T-helper 2 cell treated with Interferon-gamma antibody and Interleukin-4, amounts not matched to agents 5 μg/mL and 100 μg/mL, for 36 hours (primary cell): ENCODE measurements at places on chromosomes 13 and 19.

DNA sequence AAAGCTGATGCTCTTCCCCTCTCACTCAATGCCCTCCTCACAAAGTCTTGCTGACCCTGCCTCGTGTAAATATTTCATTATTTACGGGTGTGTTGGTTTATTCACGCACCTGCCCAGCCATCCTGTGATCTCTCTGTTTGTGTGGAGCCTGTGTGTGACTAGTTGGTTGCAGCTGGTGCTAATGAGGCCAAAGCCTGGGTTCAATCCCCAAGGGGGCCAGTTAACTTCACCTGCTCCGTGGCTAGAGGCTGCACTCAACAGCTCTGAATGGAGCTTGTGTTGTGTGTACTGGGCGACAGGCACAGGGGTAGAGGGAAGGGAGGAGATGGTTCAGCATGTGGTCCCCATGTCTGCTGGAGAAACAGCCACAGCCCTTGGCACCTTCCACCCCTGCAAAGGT lies 109.5 kb downstream of the DNAJC15 start:
- no peak for DNase-seq

DNA sequence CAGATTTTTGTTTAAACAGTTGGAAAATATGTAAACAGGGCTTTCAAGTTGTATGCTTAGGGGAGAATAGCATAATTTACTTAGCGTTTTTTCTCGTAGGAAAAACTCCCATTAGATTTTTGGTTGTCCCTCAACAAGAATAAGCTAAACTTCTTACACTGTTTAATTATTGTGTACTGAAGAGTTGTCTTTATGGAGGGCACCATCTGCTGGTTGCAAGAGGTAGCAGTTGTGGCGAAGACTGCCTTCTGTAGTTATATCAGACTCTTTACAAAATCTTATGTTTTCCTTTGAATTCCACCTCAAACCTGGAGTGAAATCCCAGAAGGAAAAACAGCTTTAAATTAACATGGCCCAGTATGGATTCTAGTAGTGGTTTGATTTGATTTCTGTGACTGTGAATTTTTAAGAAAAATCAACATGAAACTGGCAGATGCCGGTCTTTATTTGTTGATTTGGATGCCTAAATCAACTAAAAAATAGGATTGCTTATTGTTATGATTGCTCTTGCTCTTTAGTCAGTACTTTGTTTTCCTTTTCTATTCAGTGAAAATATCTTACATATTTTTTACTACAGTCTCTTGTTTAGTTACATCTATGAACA lies 53.4 kb downstream of the PDS5B start:
- no peak for DNase-seq

GRCh38 chr13:51557875-51558612 lies 26.2 kb upstream of the WDFY2 start:
- DNase-seq, result no peak

DNA sequence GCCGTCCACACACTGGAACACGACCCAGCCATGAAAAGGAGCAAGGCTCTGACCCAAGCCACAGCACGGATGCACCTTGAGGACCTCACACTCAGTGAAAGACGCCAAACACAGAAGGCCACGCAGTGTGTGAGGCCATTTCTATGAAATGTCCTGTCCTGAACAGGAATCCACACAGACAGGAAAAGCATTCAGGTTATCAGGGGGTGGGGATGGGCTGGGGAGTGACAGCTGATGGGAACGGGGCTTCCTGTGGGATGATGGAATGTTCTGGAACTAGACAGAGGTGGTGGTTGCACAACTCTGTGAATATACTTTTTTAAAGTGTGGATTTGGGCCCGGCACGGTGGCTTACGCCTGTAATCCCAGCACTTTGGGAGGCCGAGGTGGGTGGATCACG lies 30.6 kb downstream of the GPX4 start:
- DNase-seq, result no peak

DNA sequence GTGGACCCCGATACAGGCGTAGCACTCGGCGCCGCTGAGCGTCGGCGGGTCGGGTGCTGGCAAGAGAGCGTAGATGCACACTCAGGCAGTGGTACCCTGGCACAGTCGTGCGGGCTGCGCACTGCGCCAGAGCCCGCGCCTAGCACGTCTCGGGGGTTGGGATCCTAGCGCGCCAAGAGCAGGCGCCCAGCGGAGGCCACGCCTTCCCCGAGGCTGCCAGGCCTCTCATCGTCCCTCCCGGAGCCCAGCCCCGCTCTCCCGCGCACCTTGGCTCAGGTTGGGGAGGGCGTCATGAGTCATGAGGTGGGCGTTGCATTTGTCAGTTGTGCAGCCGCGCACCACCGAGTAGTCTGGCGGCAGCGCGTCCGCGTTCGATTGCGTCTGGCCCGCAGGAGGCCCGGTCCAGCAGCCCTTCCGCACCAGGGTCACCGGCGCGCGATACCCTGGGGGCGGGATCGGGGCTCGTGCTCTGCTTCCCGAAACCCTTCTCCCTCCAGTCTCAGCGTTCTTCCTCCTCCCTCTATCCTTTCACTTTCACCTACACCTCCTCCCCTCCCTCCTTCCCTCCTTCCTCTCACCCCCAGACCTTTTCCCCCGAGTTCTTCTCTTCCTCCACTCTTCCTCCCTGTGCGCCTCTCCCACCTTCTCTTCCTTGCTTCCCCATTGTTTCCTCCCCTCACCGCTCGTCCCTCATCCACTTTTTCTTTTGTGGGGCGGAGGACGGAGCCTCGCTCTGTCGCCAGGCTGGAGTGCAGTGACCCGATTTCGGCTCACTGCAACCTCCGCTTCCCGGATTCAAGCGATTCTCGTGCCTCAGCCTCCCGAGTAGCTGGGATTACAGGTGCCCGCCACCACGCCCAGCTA lies 3.5 kb downstream of the LYPD5 start:
- peak; percentile 45 for DNase-seq

DNA sequence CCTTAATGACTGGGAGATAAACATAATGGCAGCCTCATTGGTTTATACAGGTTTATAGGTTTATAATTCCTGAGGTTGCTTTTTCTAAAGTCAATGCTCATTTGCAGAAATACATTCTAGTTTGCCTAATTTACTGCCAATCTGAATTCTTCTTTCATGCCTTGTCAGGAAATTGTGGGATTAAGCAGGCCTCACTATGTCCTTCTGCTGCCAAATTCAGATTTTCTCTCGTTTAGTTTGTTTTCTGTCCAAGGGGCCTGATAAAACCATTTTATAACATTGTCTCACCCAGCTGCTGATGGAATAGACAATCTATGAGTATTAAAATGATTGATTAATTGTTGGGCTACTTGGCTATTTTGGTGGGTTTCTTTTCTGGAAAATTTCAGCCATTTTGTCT lies 42.4 kb upstream of the OBI1 start:
- DNase-seq, result no peak

DNA sequence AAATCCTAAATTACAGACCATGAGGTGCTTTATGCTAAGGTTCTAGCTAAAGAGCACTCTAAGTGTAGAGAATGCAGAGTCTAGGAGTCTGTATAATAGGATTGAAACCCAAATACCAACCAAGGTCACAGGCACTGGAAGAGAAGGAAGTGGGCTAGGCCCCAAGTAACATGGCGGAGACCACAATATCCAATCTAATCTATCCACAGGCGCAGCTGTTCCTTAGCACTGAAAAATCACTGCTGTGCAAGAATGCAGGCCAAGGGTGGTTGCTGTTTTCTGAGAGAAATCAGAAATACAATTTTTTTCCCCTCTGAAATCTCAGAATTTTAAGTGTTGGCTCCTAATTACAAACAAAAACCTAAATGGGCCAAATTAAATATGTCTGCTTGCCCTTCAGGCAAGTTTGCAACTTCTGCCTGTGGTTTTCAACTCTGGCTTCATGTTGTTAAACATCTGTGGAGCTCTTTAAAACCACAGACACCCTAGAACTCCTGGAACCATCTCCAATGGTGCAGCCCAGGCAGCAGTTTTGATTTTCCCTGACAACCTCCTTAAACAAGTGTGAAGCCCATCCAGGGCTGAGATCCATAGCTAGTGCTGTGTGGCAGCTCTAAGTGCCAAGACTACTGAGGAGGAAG lies 6.1 kb downstream of the RANBP3 start:
- DNase-seq, result no peak

DNA sequence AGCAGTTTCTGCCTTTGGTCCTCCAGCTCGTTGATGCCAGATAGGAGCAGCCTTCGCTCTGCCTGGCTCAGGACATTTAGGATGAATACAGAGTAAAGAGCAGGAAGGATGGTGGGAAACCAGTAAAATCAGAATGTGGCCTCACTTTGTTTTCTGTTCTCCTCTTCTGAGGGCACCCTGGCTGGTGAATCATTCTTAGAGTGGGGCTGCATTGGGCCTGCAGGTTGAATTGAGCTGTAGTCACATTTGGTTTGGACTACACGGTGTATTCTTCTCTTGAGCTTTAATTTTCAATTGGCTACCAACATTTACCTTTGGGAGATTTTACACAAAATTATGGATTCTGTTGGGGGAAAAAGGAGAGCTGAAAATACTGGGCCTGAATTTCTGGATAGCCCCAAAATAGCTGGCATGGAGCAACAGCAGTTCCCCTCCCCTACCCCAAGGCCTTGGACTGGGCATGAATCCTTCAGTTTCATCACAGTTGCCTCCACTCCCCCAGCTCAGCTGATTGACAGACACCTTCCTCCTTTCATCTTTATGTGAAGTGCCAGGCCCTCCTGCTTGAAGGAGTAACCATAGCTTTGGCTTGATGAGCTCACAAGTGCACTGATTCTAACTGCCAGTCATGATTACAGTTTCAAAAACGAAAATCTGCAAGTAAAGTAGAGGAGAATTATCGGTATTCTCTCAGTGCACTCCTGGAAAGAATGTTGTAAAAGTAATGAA lies 24.3 kb downstream of the ERCC5 start:
- DNase-seq, result no peak

DNA sequence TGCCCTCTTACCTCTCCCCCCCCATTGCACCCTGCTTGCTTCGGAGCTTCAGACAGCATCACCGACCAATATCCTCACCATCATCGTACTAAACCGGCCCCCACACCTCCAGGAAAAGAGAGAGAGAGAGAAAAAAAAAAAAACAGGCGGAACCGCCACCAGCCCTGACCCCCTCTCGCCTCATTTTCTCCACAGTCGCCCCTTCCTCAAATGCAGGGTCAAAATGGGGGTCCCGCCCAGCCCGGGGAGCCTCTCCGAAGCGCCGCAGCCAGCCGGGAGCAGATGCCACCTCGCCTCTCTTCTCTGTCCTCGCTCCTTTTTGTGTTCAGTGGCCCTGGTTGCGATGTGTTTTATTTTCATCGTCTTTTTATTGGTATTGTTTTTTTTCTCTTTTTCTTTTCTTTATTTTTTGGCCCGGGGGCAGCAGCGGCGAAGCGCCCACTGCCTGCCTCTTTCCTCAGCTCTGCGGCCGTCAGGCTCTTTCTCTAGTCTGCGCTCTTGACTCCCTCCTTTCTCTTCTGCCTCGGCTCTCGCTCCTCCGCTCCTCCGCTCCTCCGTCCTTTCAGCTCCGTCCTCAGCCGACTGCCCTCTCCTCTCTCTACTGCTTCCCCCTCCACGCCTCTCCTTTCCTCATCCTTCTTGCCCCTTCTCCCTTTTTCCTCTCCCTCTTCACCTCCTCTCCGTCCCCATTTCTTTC lies 41.4 kb downstream of the DEDD2 start:
- DNase-seq, result no peak
